ENCODE measurements at places on chromosomes 5 and 9.

DNA sequence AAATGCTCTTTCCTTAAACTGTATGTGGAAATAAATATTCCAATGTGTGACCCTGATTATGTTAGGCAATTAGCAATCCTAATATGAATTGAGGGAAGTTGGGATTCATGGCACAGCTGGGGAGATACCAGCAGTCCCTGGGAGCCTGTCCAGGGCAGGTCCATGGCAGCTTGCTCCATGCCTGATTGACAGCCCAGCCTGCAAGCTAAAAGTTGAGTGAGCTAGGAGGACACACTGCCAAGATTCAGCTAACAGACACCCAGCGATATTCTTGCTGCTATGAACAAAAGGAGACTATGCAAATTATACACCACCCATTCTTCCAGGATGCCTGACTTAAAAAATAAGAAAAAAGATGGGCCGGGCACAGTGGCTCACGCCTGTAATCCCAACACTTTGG lies 6.2 kb downstream of the TGFBI start:
- no peak for DNase-seq

- no peak for DNase-seq
Measured at GRCh38 chr9:18703901-18704379, 230.0 kb downstream of the ADAMTSL1 start.

GRCh38 chr9:109888695-109889094 lies 108.7 kb downstream of the PALM2AKAP2 start:
- no peak for DNase-seq

DNA sequence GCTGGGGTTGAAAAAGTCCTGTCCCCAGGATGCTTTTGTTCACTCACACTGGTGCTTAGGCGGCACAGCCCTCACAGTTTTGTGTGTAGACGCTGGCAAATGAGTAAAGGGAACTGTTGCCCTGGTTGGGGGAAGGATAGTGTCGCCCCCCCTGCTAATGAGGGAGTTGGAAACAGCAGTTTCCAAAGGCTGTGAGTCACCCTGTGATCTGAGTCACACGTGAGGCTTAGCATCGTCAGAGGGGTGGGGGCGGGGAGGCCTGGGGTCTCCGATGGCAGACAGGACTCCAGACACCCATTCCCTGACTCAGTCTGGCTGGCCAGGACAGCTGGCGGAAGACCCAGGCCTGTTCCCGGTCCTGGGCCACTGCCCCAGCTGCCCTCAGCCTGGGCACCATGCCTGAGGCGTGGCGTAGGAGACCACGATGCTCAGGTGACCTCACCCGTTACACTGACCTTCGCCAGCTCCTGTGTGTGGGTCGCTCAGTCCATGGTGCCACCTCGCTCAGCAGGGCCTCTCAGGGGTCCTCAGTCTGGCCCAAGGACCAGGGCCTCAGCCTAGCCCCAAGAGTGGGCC lies 2.9 kb downstream of the DNAJB5 start:
- DNase-seq: peak; percentile 76

DNA sequence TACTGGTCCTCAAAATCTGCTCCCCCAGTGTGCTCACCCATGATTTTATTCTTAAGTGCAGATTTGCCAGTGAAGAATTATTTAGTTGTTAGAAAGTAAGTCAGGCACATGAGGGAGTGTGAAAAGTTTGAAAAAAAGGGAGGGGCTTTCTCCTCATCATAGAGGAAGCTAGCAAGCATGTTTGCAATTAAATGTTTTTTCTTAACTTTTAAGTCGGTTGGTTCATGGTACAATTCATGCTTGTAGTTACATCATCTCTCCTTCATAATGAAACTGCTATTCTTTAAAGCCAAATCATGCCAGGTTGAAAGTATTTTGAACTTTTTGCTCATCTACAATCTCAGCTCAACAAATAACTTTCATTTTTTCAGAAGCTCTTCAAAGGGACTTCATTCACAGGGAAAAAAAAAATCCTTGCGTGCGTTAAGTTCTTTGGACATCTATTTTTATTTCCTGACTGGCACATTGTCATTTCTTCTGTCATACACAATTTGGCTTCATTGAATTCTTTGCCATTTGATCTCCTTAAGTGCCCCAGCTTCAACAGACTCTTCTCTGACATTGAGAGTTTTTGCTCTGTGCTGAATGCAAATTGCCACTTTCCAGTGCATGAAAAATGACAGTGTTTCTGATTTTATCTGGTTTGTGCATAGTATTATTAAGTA lies 456.9 kb downstream of the TMEM232 start:
- no peak for DNase-seq

DNA sequence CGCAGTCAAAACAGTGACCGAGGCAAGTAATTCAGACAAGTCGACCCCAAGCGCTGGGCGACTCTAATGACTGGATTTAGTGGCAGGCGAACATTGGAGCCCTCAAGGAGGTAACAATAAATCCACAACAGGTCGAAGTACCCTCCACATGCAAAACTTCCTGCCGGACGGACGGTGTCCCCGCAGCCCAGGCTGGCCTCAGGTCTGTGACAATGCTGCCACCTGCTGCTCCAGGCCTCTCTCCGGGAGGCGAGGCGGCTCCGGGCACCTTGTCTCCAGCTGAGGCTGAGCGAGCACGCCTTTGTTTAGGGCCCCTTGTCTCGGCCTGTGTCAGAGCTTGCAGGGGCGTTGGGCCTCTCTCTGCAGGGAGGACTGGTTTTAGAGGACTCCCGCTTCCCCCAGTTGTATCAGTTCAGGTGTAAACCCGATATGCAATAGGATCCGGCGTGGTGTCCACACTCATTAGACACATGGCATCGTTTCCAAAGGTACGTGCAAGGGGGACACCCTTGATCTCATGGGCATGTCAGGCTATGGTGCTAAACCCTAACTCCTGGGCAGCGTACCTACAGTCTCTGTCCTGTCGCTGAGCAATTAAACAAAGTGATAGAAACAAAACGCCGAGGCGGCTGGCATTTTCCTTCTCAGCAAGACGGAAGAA lies 628.0 kb upstream of the ADAMTS16 start:
- DNase-seq: no peak

- DNase-seq: peak; percentile 54
Measured at GRCh38 chr9:35907711-35908503, 1.4 kb upstream of the SPAAR start.

- peak; percentile 8 for DNase-seq
Measured at GRCh38 chr9:92590377-92590776, 54.6 kb upstream of the ECM2 start.

DNA sequence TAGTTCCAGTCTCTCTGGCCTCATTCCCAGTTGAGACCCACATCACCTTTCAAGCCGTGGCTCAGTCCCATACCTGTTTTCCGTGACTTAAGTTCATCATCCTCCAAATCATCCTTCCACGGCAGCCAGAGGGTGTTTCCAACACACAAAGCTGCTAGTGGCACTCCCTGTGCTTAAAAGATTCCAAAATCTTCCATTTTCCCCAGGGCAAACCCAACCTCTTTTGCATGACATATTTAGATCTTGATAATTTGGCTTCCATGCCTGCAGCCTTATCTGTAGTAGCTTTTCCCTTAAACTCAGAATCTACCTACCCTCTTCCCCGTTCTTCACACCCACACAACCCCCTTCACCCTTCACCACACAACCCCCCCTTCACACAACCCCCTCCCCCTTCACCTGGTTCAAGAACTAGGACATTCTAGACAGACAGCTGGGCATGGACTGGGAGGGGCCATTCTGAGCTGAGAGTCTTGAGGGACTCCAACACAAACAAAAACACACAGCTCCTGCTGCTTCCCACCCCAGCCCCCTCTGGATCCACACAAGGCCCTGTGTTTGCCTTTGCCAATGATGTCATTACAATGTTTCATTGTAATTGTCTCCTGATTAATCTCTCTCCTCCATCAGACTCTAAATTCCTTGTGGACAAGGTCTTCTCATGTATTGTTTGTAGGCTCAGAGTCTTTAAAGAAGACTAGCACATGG lies 268.2 kb downstream of the SH3GL2 start:
- DNase-seq: no peak

- no peak for DNase-seq
Measured at GRCh38 chr9:120331913-120332312, 248.1 kb downstream of the CDK5RAP2 start.

GRCh38 chr9:124248960-124249359 lies 8.8 kb upstream of the NEK6 start:
- no peak for DNase-seq

- no peak for DNase-seq
Measured at GRCh38 chr9:110351009-110351467, 13.4 kb upstream of the TXNDC8 start.

- no peak for DNase-seq
Measured at GRCh38 chr5:14983666-14984441, 112.3 kb upstream of the ANKH start.

Measured in CD14-positive monocyte (primary cell).